ENCODE measurements at places on chromosomes 7 and 10.

DNA sequence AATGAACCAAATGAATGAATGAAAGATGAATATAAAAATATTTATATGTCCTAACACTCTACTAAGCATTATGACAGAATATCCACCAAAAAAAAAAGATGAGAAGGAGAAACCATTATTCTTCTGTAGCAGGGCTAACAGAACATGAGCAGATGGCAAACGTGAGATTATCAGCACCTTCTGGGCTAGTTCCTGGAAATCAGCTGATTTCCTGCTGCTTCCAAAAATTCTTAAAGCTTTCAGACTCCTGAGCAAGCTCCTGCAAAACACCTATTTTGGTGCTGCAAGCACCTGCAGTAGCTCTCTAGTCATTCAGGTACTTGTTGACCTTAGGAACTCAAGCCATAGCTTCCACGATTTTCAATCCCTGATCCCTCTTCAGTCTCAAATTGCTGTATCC is 51.8 kb downstream of the NPSR1 start:
- DNase-seq = no peak

GRCh38 chr7:104111271-104111670 is 96.5 kb downstream of the ORC5 start:
- no peak for DNase-seq

GRCh38 chr10:58107506-58107905 is 160.2 kb downstream of the IPMK start:
- DNase-seq = no peak

DNA sequence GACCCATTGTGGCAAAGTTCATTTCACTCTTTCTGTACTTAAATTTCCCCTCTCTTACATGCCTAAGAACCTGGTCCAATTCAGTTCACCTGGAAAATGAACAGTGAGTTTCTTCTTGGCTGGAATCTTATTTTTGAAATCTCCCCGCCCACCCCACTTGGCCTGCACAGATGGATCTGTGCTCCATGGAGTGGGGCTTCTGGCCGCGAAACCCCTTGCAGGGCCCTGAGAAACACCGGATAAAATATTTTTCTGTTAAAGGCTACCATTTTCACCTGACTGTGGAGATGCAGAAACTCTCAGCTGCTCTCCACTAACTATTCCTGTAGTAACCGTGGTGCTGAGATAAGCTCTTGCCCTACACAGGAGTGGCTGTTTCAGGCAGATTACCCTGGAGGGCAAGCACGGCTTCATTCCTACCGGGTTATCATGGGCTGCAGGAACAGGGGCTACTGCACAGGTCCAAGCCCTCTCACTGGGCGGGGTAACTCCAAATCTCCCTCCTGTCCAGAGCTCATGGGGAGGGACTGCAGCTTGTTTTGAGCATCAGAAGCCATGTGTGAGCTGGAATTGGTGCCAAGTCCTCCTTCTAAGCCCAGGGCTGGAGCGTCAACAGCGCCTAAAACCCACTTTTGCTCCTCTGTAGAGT is 118.9 kb downstream of the PRPF18 start:
- DNase-seq = no peak

GRCh38 chr10:68561865-68562649 is 1.9 kb downstream of the TET1 start:
- no peak for DNase-seq

- no peak for DNase-seq
Observed at GRCh38 chr10:130234171-130234965, 98.2 kb downstream of the GLRX3 start.
